CD4-positive, alpha-beta memory T cell (primary cell): ENCODE measurements at places on chromosomes 12 and 14. TPM values are rescaled to one million over a fixed set of nuclear protein-coding genes. Genes with fewer than 3 reads are reported as not detected.

Gene OR6C2
- not detected for total RNA-seq

Gene TSHR
- total RNA-seq: 0.84 TPM

Gene ADAM21
- not detected for total RNA-seq

Gene LRR1
- total RNA-seq: 13.6 TPM

Gene CCDC197
- not detected for total RNA-seq

Gene RD3L
- total RNA-seq: not detected

Gene TEX22
- 7.5 TPM for total RNA-seq

Gene SMOC1
- not detected for total RNA-seq

Gene FRMD6
- total RNA-seq: 0.80 TPM

Gene TBC1D30
- 0.55 TPM for total RNA-seq

Gene PIP4K2C
- total RNA-seq: 32.4 TPM

Gene KERA
- not detected for total RNA-seq

Gene PAPLN
- 0.17 TPM for total RNA-seq

Gene MMP14
- 3.8 TPM for total RNA-seq

Gene ANO2
- not detected for total RNA-seq

Gene IL26
- not detected for total RNA-seq

Gene RIMKLB
- total RNA-seq: 27.3 TPM

Gene A2M
- total RNA-seq: 3.1 TPM

Gene FICD
- total RNA-seq: 10.6 TPM

Gene TDRD9
- total RNA-seq: 0.29 TPM

Gene TAS2R8
- not detected for total RNA-seq

Gene BICD1
- total RNA-seq: 20.3 TPM

Gene SUPT16H
- 84.5 TPM for total RNA-seq

Gene ANAPC5
- total RNA-seq: 144 TPM

Gene TSPAN11
- not detected for total RNA-seq

Gene WSB2
- total RNA-seq: 24.4 TPM

Gene ADCY4
- 8.1 TPM for total RNA-seq

Gene CKB
- total RNA-seq: 2.8 TPM
